Upper lobe of right lung (tissue), 1 donor: ENCODE measurements at places on chromosomes 3 and 15. TPM values are rescaled to one million over a fixed set of nuclear protein-coding genes. Genes with fewer than 3 reads are reported as not detected.
A peak's percentile ranks its signal among the peaks of the same experiment; 100 is the strongest.

DNA sequence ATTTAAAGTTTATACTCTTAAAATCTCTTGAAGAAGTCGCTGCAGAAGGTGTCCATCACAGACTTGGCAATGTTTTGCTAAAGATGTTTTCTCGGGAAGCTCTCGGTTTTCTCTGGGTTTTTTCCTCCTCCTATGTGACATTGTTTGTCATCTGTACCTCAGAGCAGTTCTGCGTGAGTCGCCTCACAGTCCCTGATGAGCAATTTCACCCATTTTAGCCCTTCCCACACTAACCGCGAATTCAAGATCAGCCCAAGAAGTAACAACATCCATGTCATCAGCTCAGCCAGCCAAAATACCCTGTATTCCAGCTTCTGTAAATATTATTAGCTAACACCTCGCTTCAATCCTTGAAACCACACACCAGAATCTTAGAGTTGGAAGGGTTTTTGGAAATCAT, 224.3 kb upstream of the SETMAR start:
- DNase-seq = no peak

DNA sequence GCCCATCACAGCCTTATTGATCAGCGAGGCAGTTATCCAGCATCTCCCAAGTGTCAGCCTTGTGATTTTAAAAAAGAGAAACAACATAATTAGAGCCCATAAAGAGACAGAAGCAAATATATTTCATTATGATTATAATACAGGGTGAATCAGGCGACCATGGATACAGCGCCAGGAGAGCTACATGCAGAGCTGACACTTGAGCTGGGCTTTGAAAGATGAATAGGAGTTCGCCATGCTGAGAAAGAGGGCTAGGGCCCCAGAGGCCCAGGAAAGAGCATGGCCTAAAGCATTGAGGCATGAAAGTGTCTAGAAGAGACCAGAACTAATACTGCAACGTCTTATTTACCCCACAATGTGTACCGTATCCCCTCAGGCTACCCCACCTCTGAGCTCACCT, 4.2 kb upstream of the CORO2B start:
- no peak for DNase-seq

GRCh38 chr3:113626503-113627371, 69.7 kb downstream of the USF3 start:
- no peak for DNase-seq

Gene SACM1L
- total RNA-seq = 77.1 TPM

Gene RAB6B
- total RNA-seq = 7.4 TPM

DNA sequence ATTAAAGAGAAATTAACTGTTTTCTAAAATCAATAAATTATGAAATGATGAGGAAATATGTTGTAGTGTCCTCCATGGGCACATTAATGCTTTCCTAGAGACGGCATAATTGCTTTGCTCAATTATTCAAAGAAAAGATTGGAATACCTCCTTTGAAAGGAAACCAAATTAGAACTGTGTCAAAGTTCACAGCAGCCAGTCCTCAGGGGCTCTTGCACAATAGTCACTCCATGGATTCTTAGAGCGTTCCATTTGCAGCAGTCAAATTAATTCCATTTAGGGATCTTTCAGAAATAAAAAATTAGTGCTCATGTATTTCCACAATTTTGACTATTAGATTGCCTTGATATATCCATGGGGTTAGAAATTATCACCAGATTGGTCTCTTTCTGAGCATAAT, 841.6 kb upstream of the DPPA4 start:
- DNase-seq = no peak

Gene ULK4
- total RNA-seq = 11.2 TPM

GRCh38 chr15:68223171-68223570, 6.4 kb downstream of the CLN6 start:
- DNase-seq = no peak

DNA sequence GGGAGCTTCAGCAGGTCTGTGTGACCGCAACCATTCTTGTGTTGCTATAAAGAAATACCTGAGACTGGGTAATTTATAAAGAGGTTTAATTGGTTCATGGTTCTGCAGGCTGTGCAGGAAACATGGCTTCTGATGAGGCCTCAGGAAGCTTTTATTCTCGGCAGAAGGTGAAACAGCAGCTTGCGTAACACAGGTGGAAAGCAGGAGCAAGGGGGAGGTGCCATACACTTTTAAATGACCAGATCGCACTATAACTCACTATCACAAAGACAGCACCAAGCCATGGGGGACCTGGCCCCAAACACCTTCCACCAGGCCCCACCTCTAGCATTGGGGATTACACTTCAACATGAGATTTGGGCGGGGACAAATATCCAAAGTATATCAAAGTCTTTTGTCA, 8.3 kb upstream of the CIB2 start:
- no peak for DNase-seq

Gene CHRNB4
- not detected for total RNA-seq

GRCh38 chr3:63809607-63810006, 9.5 kb upstream of the C3orf49 start:
- no peak for DNase-seq

GRCh38 chr3:143226678-143227291, 107.2 kb downstream of the CHST2 start:
- no peak for DNase-seq

DNA sequence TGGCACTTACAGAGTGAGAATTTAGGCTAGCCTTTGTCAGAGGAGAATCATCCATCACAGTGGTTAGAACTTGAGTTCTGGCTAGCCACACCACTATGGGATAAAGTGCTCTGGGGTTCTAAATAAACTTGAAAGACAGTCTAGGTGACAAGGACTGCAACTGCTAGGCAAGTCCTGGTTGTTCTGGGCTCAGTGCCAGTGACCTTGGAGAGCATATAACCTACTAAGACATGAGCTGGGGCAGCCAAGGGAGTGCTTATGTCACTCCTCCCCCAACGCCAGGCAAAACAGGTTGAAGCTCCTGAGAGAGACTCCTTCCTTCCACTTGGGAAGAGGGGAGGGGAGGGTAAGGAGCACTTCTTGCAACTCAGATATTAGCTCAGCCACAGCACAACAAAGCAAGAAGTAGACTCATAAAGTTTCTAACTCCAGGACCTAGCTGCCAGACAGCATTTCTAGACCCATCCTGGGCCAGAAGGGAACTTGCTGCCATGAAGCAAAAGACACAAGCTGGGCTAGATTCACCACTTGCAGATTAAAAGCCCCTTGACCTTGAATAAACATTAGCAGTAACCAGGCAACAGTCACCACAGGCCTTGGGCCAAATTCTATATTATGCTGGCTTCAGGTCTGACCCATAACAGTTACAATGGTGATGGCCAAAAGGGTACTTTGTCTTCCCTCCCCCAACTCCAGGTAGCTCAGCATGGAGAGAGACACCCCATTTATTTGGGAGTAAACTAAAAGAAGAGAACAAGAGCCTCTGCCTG, 963.7 kb downstream of the PLOD2 start:
- no peak for DNase-seq

GRCh38 chr3:57794951-57795350, 38.8 kb downstream of the SLMAP start:
- no peak for DNase-seq

DNA sequence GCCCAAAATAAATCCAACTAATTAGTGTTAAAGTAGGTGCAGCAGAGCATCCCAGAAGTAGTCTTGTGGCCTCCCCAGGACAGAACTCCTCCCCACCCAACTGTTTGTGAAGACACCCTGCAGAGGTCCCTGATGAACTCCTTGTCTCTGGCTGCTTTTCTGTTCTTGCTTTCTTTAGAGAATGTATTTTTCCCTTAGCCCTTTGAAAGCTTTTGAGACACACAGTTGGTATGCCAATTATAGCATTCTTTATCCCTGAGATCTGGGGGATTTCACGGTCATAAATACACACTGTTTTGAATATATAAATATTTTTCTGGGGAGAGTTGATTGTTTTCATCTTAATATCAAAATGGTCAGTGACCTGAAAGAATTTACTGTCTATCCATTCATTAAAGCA, 9.8 kb downstream of the TFG start:
- DNase-seq = no peak

Gene SATB1
- 28.4 TPM for total RNA-seq

- no peak for DNase-seq
Measured at GRCh38 chr3:49652903-49653415, 21.2 kb upstream of the APEH start.

DNA sequence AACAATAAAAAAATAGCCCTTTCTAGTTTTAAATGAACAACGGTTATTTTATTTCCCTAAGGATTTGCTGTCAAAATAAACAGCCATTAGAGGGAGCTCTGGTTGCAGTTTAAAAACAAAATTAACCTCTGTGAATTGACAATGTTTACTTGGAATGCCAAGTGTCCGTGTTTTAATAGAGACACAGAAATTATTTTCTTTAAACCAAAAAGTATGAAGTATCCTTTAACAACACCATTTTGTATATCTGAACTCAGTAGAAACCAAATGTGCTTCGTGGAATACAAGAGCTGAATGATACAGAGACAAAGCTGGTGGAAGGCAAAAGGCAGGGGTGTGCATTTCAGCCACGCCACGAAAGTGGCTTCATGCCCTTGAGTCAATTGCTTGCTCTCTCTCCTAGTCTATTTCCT, 74.4 kb downstream of the MOBP start:
- DNase-seq = no peak

Gene TAGLN3
- not detected for total RNA-seq

- no peak for DNase-seq
Measured at GRCh38 chr3:115652738-115653137, 29.4 kb downstream of the GAP43 start.

DNA sequence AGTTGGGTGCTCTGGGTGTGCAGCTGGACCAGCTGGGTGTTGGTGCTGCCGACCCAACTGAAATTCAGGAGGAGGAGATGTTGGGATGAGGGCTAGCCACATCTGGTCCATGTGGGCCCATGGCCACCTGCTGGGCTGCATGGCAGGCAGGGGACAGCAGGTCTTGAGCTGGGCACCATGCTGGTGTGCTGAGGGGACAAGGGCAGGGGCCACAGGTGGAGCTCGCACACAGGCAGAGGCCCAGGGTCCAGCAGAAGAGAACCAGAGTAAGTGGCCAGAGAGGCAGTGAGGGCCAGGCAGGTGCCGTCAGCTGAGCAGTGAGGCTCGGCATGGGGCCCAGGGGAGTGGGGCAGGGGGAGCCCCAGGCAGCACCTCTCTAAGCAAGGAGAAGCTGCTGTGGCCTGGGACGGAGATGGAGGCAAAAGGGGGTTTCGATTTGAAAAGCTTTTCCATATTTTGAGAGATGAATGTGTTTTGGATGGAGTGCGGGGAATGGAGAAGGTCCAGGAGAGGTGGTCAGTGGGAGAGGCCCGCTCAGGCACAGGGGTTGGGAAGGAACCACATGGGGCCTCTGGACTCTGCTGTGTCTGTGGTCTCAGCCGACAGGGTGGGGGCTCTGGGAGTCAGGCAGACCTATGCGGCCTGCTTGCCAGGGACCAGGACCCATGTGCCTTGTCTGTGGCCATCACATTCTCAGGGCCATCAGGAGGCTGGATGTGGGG, 30.5 kb upstream of the PLXNA1 start:
- peak; percentile 51 for DNase-seq

Gene CEMIP
- 17.3 TPM for total RNA-seq

DNA sequence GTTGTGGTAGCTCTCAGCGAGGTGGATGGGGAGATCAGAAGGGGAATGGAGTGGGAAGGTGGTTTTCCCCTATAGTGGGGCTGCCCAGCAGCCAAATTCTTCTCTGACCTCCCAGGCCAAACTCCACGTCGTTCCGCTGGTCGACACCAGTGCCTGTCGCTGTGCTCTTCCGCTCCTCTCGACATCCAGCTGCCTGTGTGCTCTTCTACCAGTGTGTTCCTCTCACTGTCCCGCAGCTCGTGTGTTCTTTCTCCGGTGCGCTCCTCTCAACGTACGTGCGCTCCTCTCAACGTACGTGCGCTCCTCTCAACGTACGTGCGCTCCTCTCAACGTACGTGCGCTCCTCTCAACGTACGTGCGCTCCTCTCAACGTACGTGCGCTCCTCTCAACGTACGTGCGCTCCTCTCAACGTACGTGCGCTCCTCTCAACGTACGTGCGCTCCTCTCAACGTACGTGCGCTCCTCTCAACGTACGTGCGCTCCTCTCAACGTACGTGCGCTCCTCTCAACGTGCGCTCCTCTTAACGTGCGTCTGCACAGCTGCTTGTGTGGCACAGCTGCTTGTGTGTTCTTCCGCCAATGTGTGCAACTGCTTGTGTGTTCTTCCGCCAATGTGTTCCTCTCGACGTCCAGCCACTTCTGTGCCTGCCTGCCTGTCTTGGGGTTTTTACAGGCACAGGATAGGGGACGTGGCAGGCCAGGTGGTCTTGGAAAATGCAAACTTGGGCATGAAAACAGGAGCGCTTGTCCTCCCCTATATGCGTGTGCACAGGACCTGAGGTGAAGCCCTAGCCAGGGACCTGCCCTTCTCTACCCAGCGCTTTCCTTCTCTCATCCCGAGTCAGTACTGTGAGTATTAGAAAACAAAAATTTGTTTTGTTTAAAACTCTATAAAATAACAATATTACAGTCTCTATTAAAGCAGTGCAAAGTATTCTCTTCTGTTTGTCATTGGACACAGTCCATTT, 991.1 kb downstream of the GBE1 start:
- no peak for DNase-seq
